ENCODE measurements at places on chromosomes 2 and 18.

- no peak for DNase-seq
Measured at GRCh38 chr2:82795446-82795845, 1663.6 kb downstream of the SUCLG1 start.

GRCh38 chr2:181234487-181234891 is 222.7 kb upstream of the ITGA4 start:
- DNase-seq = no peak

DNA sequence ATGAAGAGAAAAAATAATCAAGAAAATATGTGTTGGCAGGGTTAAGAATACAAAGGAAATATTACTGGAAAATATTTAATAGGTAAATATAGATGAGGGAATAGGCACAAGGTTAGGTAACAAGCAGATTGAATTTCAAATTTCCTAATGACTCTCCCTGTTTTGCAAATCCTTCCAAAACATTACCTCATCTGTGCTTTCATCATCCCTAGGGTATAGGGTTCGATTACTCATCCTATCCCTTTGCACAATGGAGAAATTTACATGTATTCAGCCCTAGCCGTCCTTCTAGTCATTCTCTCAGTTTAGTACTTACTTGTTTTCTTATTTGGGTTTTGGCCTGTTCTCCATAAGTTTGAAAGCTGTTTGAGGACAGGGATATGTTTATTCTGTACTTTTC is 864.6 kb upstream of the FSHR start:
- no peak for DNase-seq

- DNase-seq = no peak
Measured at GRCh38 chr2:169077674-169078240, 8.4 kb downstream of the DHRS9 start.

DNA sequence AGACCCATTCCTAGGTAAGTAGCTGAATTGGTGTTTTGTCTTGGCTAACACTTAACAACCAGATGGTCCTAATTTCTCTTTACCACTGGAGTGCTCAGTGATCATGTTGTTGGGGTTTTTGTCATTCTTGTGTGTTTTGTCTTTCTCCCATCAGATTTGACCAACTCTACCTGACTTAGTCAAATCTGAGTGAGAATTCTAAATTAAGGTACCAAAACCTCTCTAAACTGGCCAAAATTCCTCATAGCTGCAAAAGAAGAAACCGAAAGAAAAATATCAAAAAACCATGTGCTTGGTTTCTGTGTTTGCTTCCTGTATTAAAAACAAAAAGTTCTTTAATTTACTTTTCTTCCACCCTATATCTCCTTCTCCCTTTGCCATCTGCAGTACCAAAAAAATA is 350.7 kb upstream of the SPHKAP start:
- no peak for DNase-seq

DNA sequence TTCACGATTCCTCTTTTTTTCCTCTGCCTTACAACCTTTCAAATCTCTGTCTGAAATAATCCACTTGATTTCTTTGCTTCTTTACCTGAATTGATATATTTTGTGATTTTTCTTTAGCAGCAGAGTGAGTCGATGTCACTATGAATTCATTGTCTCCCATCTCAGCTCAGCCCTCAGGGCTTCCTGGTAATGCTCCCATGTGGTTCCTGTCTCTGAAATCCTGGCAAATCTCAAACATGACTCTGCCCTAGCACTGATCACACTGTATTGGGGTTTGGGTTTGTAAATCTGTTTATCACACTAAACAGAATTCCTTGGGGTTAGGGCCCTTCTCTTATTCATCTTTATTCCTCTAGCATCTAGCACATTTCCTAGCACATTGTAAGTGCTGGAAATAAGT is 43.0 kb upstream of the MSTN start:
- no peak for DNase-seq

DNA sequence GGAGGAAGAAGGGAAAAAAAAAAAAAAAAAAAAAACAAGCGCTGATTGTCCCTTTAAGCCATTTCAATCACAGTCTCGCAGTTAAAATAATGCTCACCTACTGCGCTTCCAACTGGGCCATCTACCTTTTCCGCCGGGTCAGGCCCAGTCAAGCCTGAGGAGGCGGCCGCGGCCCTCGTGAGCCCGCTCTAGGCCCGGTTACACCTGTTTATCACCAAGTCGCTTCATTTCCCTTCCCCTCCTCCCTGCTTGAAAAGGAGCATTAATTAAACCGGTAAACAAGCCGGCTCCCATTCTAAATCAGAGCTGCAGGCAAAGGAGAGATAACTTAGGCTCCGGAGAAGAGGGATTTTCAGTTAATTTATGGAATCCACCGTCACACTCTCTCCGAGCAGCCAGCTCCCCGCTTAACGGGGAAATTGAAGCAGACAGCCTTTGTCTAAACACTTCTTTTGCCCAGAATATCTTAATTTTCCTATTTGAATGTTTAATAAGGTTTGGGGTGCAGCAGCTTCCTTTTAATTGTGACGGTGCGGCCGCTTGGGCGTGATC is 140.1 kb upstream of the SIX3 start:
- DNase-seq = no peak

DNA sequence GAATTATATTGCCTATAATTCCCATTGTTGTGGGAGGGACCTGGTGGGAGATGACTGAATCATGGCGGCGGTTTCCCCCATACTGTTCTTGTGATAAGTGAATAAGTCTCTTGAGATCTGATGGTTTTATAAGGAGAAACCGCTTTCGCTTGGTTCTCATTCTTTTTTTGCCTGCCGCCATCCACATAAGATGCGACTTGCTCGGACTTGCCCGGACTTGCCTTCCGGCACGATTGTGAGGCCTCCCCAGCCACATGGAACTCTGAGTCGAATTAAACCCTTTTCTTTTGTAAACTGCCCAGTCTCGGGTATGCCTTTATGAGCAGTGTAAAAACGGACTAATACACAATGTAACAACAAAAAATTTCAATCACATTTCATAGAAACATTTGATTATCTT is 115.8 kb downstream of the C2orf74 start:
- DNase-seq = no peak

- no peak for DNase-seq
Measured at GRCh38 chr2:239938651-239939486, 86.3 kb downstream of the NDUFA10 start.

GRCh38 chr18:35345460-35345921 is 1.3 kb upstream of the ZNF24 start:
- DNase-seq = no peak

- no peak for DNase-seq
Measured at GRCh38 chr2:239715606-239716005, 309.5 kb downstream of the NDUFA10 start.

DNA sequence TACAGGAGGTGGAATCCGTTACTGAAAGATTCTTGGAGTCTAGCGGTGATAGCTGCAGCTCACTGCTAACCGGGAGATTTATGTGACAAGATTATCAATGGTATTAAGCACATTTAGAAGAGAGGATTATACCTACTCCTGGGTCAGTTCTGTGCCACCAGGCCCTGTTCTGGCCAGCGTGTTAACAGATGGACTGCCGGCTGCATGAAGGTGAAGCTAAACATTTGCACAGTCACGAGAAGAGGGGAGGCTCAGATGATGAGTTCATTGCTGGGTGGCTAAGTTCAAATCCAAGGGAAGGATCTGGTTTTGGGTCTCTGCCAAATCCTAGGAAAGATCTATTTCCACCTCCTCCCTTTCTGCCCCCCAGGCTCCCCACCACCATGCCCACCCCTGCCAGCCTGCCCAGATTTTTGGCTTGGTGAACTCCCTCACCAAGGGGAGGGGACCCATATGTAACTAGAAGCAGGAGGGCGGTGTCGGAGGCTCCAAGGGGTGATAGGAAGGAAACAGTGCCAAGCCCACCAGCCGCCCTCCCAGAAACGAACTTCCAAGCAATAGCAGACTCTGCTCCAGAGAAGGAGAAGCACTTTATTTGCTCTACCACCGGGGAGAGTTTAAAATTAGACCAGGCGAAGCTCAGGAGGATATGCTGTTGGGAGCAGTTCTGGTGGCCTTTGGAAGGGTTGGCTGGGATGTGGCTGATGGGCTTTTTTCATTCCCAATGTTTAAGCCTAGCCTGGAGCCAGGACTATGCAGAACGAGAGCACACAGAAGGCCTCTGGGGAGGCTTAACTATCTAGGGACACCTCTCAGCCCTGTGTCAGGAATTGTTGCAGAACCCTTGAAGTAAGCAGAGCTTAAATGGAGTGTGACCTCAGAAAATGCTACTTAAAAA is 200.5 kb downstream of the KLHL29 start:
- no peak for DNase-seq

DNA sequence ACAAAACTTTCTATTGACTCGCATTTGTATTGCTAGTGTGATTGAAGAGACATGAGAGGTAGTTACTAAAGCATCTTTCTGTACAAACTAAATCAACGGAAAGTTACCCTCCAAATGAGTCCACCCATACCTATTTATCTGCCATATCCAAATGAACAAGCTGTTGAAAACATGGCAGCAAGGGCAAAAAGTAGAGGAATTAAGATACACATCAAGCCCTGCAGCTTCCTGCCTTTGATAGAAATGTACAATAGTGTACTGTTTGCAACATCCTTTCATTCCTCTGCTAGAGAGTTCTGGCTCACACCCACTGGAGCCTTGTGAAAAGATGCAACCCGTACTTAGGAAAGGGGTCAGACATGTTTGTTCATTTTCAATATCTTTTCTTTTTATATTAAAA is 122.5 kb downstream of the ERBB4 start:
- DNase-seq = no peak

Measured in stimulated activated CD4-positive, alpha-beta T cell treated with anti-CD3 and anti-CD28 coated beads, Interleukin-2, amount 100 ng/mL, for 24 hours (primary cell).